ENCODE measurements at places on chromosomes 16 and 17.

GRCh38 chr16:71254832-71255525 is 24.5 kb upstream of the HYDIN start:
- DNase-seq: no peak

GRCh38 chr16:3717235-3718018 is at the start of gene TRAP1:
TSS of gene TRAP1 (minus strand) at chr16:3717524. CDS start at chr16:3717508, 16 bp downstream.
- DNase-seq: peak; percentile 88

DNA sequence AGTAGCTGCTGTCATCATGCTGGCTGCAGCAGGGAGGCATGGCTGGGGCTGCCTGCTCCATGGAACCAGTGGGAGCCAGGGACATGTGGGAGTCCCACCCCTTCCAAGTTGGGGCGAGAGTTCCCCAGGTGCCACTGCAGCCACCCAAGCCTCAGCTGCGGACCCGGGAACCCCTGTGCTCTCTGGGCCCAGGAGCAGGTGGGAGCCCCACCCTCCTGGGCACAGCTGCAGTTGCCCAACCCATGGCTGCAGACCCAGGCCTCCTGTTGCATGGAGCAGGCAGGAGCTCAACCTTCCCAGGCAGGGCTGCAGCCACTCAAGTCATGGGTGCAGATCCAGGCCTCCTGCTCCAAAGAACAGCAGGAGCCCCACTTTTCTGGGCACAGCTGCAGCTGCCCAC is 274.2 kb upstream of the KCNJ16 start:
- no peak for DNase-seq

GRCh38 chr17:11459861-11460331 is 138.4 kb upstream of the DNAH9 start:
- DNase-seq: no peak

GRCh38 chr17:34246446-34246845 is 8.6 kb upstream of the CCL2 start:
- no peak for DNase-seq

DNA sequence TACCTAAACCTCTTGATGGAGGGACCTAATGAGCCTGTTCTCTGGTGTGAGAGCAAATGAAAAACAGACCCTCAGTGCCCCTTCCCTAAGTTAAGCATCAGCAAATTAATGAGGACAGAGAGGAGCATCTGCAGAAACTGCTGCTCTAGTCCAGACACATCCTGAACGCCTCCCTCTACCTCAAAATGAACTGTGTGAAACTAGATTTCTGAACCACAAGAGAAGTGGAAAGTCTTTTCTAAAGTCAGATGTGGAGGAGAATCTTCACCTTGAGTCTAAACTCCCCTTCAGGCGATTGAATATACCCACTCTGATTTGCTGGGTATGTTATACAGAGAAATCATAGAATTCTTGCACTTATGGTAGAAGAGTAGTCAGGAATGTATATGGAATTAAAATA is 104.4 kb upstream of the AMZ2 start:
- DNase-seq: no peak

- no peak for DNase-seq
These were observed 741.1 kb upstream of the EEF2KMT start for GRCh38 chr16:5838725-5839124.

DNA sequence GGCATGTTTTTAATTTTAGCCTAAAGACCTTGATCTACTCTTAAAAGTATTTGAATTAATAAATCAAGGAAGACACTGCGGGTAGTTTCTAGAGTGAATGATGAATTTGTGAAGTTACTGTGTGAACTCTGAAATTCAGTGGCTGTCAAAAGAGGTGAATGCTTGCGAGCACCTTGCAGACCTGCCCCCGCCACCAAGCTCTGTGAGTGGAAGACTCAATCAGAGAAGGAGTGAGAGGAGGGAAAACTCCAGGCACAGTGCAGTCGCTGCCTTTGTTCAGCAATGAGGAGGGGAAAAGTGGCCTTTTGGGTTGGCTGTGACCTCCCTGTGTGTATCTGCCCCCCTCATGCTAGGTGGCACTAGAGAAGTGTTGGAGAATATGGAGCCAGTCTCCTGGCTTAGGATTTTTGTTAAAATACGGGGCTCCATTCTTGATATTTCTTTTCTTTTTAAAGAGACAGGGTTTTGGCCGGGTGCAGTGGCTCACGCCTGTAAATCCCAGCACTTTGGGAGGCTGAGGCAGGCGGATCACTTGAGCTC is 53.0 kb downstream of the LDHD start:
- no peak for DNase-seq

DNA sequence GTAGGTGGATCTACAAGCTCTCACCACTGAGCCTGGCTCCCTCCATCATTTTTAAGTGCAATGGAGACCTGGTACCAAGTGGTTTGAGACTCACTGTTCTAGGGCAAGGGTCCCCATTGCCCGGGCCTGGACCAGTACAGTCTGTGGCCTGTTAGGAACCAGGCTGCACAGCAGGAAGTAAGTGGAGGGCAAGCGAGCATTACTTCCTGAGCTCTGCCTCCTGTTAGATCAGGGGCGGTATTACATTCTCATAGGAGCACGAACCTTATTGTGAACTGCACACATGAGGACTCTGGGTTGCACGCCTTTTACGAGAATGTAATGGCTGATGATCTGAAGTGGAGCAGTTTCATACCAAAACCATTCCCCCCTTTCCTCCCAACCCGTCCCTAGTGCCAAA is 6.8 kb upstream of the ZNF594 start:
- no peak for DNase-seq

DNA sequence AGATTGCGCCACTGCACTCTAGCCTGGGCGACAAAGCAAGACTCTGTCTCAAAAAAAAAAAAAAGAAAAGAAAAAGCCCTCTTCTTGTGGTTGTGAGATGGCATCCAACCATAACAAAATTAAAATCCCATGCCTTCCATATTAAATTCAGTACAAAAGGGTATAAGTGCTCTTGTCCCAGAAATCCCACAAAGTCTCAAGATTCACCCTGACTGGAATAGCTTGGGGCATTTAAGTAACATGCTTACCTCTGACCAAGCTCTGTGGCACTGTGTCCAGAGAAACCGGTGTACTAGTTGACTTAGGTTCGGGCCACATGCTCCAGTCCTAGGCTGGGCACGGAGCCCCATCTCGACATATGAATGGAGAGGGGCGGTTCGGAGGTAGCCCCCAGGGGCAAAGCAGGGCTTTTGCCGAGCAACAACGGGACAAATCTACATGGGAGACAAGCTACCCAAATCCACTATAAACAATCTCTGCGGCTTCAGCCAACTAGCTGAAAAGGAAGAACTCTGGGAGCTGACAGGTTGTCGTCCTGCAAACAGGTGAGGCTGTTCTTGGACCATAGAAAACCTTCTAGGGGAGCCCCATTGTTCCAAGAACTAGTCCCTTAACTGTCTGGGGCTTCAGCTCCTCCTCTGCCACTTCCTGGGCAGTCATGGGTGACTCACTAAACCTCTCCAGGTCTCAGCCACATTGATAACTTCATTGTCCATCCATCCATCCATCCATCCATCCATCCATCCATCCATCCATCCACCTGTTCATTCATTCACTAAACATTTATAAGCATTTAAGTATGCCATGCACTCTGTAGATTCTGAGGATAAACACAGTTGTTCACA is 10.3 kb upstream of the IL4R start:
- no peak for DNase-seq

GRCh38 chr17:66579556-66579955 is 255.4 kb upstream of the CACNG5 start:
- DNase-seq: no peak

- DNase-seq: no peak
These were observed 93.3 kb downstream of the TNFRSF13B start for GRCh38 chr17:16878606-16879005.

DNA sequence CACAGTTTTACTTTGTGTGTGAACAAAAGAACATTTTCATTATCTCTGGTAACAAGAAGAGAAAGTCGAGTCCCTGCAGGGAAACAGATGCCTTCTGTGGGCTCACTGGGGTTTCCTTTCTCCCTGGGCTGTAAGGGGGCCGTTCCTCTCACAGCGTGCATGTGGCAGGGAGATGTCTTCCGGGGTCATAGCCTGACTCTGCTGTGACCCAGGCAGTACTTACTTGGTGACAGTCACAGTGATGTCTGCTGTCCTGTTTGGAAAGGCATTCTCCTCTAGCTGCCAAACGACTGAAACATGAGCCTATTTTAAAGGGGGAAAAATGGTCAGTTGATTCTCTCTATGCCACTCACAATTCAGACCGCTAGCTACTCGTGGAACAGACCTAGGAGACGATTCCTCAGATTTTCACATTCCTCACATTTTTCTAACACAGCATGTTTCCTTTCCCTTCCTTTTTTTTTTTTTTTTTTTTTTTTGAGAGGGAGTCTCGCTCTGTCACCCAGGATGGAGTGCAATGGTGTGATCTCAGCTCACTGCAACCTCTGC is 7.3 kb downstream of the HASPIN start:
- no peak for DNase-seq

DNA sequence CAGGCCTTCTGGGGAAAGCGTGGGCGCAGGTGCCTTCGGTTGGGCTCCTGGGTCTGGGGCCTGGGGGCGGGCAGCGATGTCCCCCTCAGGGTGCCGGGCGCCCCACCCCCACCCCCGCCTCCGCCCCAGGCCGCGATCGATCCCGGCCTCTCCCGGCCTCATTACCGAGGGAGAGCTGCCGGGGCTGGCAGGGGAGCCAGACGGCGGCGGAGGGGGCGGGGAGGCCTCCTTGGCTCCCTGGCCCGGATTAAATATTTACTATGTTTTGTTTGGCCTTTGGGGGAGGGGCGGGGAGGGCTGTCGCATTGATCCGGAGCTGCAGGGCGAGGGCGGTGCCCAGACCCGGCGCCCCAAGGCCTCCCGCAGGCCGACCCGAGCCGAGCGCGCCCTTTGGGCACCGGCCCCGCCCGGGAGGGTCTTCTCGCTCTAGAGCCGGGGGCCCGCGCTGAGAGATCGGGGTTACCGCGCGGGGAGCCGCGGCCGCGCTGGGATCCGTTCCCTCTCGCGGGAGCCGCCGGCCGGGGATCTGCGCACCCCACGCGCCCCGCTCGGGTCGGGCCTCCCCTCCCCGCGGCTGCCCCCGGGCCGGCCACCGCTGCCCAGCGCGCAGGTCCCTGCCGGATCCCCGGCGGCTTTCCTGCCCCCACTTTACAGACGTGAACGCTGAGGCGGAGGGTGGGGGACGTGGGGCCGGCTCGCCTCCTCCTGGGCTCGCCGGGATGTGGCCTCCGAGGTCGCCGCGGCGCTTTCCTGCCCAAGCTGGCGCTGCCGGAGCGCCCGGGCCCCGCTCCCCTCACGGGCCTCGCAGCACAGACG is 27.0 kb downstream of the RTN4RL1 start:
- DNase-seq: no peak
